GM12878 (cell line): ENCODE measurements at places on chromosomes 16 and 17. TPM values are rescaled to one million over a fixed set of nuclear protein-coding genes. Genes with fewer than 3 reads are reported as not detected.

DNA sequence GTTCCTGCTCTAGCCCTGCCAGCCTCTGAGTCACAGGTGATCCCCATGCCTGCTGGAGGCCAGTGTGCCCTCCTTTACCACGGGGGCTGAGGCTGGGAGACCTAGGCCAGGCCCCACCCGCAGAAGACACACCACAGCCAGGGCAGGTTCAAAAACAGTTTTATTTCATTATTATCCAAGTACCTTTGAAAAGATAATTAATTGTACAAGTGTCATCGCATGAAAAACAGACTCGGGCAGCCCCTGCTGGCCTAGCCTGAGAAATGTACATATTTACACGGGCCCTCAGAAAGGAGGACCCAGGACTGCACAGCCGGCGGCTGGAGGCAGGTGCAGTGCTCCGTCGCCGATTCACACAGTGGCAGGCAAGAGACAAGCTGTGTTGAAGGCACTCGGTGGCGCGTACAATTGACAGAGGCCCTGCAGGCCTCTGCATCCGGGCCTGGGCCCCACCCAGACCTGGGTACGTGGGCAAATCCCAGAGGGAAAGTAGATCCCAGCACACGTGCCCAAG, 4.4 kb downstream of the PDIA2 start:
- H3K36me3 ChIP-seq = no peaks in the 10 kb centered on the region
- H3K27me3 ChIP-seq = no peaks in the 10 kb centered on the region
- DNase-seq = no peak

- H3K4me3 ChIP-seq = no peak overlapping the region
- H3K27me3 ChIP-seq = no peaks in the 10 kb centered on the region
- H3K36me3 ChIP-seq = no peaks in the 10 kb centered on the region
Measured at GRCh38 chr16:64991001-64991400, 130.9 kb downstream of the CDH11 start.

Gene TMC8
- 36.6 and 48.1 TPM in 2 replicates for polyA plus RNA-seq

Gene SLC38A8
- polyA plus RNA-seq = not detected in 2 replicates
